ENCODE measurements at places on chromosomes 12 and 14. TPM values are rescaled to one million over a fixed set of nuclear protein-coding genes. Genes with fewer than 3 reads are reported as not detected.

DNA sequence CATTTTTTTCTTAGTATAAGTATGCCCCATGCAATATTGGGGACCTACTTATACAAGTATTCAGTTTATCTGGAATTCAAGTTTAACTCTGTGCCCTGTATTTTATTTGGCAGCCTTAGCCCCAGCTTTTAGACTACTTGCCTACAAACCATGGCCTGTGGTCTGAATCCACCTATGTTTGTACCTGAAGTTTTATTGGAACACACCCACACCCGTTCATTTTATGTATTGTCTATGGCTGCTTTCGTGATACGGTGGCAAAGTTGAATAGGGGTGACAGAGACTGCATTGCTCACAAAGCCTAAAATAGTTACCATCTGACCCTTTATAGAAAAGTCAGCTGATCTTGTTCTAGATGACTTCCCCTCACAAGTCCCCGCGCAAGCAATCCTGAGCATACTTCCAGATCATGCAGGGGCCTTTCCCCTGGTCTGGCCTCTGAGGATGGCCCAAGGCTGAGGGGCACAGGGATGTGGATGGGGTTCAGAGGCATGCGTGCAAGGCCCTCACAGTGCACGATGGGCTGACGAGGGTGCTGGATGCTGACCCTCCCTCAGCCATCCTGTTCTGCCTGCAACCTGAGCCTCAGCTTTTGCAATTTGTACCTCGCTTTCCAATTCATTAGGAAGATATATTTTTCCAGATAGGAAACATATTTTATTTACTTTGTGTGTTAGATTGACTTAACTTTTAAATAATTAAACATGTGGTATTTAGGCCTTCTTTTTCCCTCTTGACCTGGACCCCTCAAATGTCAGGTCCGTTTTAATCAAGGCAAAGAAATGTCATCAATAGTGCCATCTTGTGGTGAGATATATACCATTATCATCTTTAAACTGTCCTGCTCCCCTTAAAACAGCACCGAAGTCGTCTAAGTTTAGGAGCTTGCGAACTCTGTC is 527.3 kb upstream of the CCDC196 start:
- peak; percentile 12 for DNase-seq

GRCh38 chr14:88163731-88164255 is 158.9 kb downstream of the GPR65 start:
- no peak for DNase-seq

DNA sequence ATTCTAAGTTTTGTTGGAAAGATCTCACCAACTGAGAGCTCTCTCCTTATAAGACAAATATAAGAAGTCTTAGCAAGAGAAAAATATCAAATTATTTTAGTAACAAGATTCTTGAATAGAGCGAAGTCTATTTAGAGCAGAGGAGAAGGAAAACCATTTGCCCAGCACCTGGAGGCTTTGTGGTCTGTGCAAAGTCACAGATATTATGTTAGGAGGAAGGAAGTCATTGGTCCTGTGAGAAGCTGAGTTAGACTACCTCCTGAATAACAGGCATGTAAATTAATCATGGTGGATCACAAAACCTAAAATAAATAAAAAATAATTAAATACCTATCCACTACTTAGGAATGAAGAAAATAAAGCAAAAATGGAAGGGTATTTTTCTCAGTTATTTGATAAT is 38.4 kb upstream of the ATXN7L3B start:
- DNase-seq: no peak

GRCh38 chr12:1518591-1519516 is 75.5 kb downstream of the FBXL14 start:
- no peak for DNase-seq

COCH gene
- total RNA-seq: 3.1 TPM

DNA sequence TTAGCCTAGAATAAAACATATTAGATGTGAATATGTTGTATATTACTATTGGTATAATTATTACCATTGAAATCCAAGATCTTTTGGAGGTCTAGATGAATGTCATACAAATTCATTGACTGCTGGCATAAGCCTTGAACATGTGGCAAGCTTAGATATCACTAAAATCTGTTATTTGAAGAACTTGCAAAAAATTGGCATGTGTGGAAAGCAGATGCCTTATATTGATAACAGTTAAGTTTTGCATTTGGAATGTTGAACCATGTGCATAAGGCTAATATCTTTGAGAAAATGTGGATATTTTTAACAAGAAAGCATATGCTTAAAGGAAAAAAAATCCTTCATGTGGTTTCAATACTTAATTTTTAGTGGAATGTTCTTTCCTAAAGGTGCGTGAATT is 203.6 kb upstream of the PRICKLE1 start:
- DNase-seq: no peak

GRCh38 chr12:68119724-68120211 is 39.8 kb downstream of the IFNG start:
- no peak for DNase-seq

OTUB2 gene
- total RNA-seq: 2.0 TPM

- no peak for DNase-seq
These were observed 95.7 kb downstream of the RFLNA start for GRCh38 chr12:124390442-124391097.

DNA sequence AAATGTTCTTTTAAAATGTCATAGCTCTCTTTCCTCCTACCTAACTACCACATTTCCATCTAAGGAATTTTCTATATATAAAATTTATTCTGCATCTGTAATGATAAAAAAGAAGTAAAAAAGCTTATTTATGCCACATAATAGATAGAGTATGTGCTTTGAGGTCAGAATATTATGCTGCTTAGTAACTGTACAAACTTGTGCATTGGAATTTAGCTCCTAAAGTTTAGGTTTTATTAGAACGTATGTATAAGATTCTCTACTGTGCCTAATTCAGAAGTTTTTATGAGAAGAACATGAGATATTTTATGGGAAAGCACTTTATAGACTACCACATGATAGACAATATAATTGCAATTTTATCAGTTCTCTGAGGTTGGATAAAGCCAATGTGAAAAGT is 384.6 kb downstream of the SLC16A7 start:
- no peak for DNase-seq

DNA sequence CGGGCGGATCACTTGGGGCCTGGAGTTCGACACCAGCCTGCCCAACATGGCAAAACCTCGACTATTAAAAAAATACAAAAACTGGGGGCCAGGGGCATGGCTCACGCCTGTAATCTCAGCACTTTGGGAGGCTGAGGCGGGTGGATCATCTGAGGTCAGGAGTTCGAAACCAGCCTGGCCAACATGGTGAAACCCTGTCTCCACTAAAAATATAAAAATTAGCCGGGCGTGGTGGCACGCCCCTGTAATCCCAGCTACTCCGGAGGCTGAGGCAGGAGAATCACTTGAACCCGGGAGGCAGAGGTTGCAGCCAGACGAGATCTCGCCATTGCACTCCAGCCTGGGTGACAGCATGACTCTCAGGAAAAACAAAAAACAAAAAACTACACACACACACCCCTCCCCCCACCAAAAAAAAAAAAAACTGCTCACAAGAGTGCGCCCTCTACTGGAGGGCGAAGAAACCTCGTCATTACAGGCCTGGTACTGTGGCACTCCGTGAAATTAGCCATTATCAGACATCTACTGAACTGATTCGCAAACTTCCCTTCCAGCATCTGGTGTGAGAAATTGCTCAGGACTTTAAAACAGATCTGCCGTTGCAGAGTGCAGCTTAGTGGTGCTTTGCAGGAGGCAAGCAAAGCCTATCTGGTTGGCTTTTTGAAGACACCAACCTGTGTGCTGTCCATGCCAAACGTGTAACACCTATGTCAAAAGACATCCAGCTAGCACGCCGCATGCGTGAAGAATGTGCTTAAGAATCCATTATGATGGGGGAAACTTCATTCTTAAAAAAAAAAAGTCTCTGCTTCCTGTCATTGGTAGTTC is 7.7 kb downstream of the PPP1R3E start:
- peak; percentile 65 for DNase-seq

VRTN gene
- not detected for total RNA-seq

GRCh38 chr12:16063726-16064125 is 152.6 kb downstream of the DERA start:
- DNase-seq: no peak

DNA sequence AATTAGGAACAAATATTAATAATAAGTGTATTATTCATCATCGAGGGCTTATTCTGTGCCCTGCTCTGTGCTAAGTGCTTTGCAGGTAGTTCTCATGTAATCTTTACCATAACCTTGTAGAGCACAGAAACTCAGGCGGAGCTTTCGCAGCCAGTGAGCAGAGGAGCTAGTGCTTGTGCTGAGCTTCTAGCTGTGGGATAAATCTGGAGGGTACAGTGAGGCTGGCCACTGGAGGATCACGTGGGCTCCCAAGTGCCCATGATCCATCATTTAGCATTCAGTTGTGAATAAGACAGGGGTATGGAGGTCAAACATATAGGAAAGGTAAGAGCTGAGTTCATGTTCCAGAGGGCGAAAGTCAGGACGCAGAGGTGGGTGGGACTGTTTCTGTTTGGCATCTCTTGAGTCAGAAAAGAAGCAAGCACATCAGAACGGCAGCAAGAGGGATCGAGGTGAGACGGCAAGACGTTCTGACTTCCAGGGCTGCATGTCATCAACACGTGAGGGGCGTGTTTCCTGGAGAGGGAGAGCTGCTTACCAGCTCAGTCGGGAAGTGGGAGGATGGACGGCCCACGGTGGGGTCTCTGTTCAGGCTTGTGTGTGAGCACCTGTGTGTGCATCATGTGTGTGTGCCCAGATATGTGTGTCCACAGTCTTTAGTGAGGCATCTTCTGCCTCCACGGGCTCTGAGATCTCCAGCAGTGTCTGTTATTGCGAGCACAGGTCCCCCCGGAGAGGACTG is 16.8 kb upstream of the KRT80 start:
- DNase-seq: no peak

- no peak for DNase-seq
These were observed 767 bp downstream of the YEATS4 start for GRCh38 chr12:69360348-69360672.

DNA sequence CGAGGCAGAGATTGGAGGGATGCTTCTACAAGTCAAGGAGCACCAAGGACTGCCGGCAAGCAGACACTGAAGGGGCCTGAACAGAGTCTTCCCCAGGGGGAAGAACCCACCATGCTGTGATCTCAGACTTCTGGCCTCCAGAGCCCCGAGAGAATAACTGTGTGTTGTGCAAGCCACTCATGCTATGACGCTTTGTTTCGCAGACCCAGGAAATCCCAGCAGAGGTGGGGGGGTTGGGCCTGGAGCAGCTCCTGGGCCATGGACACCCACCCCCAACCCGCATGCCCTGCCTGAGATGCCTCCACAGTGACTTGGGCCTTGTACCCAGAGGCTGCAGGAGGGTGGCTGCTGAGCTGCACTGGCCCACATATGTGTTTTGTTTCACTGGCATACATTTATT is 31.2 kb downstream of the ARL6IP4 start:
- no peak for DNase-seq

GRCh38 chr14:22152903-22153302 is 436.1 kb downstream of the DAD1 start:
- DNase-seq: no peak

- no peak for DNase-seq
These were observed 136.8 kb downstream of the TBX5 start for GRCh38 chr12:114269153-114269552.

DNA sequence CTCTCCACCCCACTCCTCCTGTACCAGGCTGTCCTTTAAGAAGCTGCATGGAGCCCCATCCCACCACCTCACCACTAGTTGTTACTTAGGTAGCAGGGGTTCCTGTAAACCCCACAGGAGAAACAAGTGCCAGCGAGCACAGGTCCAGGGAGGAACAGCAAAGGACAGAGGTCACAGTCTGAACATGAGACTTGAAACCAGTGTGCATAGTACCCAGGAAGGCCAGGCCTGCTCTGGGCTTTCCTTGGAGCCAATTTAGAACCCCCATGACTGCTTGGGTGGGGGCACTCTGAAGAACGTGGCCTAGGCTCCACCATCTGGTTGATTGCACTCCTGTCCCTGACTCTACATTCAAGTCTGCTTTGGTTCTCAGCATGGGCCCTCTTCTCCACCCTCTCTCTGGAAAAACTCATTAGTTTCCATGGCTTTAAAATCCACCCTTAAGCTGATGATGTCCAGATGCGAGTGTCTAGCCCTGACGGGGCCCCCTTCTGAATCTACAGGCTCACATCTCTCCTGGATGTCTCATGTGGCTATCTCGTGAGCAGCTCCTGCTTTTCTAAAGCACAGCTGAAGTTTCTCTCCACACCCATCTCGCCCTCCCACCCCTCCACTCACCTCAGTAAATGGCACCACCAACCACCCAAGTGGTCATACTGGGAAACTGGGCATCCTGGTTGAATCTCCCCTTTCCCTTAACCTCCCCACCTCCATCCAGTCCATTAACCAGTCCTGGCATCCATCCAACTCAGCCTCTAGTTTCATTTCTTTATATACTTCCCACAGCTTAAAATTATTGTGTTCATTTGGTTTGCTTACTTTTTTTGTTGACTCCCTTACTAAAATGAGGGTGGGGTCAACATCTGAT is 8.4 kb downstream of the KRT3 start:
- no peak for DNase-seq

PTPN21 gene
- total RNA-seq: 31.8 TPM

DNA sequence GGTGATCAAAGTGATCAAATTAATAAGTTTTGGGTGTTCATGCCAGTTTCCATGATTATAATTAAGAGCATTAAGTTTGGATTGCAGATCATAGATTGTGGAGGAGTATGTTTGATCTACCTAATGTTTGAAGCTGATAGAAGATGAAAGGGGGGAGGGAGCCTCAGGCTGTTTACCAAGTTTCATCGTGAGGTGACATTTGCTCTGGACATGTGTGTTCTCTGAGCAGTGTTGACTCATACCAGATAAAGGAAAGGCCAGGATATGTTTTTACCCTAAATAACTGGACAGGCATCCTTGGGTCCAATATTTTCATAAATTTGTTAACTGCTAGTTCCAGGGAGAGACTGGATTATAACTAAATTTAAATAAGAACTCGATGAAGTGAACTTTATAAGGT is 3.5 kb upstream of the SEL1L start:
- no peak for DNase-seq

- DNase-seq: no peak
These were observed 30.1 kb upstream of the MAP1LC3B2 start for GRCh38 chr12:116529048-116529447.

DNA sequence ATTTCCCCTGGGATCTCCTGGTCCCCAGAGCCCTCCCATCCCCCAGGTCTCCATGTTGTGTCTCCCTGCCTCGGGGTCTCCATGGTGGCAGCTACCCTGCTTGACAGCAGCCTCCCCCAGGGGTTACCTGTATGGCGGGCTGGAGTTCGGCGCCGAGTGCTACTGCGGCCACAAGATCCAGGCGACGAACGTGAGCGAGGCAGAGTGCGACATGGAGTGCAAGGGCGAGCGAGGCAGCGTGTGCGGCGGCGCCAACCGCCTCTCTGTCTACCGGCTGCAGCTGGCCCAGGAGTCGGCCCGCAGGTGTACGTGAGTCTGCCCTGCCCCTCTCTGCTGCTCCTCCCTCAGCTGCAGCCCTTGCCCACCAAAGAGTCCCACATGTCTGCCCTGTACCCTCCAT is 80.9 kb downstream of the WSCD2 start:
- DNase-seq: no peak

DNA sequence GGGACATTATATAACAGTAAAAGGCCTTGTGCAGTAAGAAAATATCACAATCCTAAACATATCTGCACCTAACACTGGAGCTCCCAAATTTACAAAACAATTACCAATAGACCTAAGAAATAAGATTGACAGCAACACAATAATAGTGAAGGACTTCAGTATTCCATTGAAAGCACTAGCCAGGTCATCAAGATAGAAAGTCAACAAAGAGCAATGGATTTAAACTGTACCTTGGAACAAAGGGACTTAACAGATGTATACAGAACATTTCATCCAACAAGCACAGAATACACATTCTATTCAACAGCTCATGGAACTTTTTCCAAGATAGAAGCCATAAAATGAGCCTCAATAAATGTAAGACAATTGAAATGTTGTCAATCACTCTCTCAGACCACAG is 209.5 kb upstream of the ARHGAP5 start:
- no peak for DNase-seq

- no peak for DNase-seq
These were observed 10.0 kb downstream of the SEL1L start for GRCh38 chr14:81523616-81524015.

Data from left colon (tissue), 2 donors.